Neural crest cell (in vitro differentiated cells): ENCODE measurements at places on chromosomes 3 and 15.

GRCh38 chr3:98587654-98588053, 5.8 kb downstream of the CPOX start:
- no peak for DNase-seq

DNA sequence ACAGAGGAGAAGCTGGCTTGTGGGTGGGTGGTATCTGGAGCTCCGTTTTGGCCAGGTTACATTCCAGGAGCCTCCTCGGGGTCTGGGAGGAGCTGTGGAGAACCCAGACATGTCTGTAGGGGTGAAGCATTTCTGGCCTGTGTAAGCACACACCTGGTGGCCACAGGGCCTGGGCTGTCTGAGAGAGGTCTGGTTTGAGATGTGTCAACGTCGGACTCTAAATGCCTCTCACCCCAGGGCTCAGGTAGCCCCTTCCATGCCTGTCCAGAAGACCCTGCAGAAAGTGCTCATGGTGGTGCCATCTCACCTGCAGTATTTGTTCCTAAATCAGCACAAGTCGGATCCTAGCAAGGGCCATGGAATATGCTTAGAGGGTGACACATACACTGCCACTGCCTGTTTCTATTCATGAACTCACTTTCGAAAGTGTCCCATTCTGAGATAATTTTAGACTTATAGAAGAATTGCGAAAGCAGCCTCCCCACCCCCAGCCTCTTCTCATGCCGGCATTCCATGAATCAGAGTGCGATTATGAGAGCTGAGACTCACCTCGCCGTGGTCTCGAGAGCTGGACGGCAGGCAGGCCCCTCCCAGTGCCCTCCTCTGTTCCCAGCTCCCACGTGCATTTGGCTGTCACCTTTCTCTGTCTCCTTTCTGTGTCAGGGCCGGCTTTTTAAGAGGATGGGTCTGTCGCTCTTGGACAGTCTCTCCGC, 63.7 kb downstream of the KLF15 start:
- DNase-seq = no peak

GRCh38 chr15:95290176-95290974, 1040.1 kb upstream of the NR2F2 start:
- no peak for DNase-seq

GRCh38 chr3:37725842-37726241, 135.8 kb upstream of the CTDSPL start:
- DNase-seq = no peak
